ENCODE measurements at places on chromosomes 12 and 14.

- no peak for DNase-seq
Observed at GRCh38 chr14:60637479-60638315, 11.6 kb downstream of the SIX1 start.

GRCh38 chr14:21262410-21262809, 6.8 kb downstream of the HNRNPC start:
- DNase-seq: no peak

DNA sequence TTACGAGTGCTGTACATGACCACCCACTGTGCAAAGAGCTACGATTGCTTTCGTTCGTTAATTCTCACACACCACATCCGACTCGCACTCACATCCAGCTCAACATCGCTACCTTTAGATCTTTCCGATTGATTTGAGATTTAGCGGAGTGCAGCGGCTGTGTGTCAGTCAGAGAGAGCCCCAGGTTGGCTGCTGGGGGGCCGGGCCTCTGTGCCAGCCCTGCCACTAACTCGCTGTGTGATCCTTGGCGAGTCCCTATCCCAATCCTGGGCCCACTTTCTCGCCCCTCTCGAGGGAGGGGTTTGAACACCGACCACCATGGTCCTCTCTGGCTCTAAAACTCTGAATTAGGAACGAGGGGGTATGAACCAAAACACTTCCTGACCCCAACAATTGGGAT, 8.6 kb downstream of the DLK1 start:
- no peak for DNase-seq

DNA sequence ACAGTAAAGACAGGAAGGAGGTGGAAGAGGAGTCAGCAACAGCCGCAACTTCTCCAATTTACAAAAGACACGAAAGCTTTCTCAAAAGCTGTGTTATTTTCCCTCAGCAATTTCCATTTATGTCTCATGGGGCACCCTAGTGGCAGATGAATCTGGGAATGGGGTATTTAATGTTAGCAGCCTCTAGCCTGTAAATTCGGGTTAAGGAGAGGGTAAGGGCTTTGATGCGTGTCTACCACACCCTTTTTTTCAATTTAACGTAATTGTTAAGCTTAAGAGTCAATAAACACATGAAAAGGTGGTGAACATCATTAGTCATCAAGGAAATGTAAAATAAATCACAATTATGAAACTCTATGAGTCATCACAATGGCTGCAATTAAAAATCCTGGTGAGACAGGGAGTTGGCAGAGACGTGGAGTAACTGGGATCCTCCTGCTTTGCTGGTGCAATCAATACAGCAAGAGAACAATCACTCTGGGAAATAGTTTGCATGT, 986.4 kb downstream of the AACS start:
- no peak for DNase-seq

- DNase-seq: no peak
Observed at GRCh38 chr14:92105893-92106142, 564 bp downstream of the ATXN3 start.

DNA sequence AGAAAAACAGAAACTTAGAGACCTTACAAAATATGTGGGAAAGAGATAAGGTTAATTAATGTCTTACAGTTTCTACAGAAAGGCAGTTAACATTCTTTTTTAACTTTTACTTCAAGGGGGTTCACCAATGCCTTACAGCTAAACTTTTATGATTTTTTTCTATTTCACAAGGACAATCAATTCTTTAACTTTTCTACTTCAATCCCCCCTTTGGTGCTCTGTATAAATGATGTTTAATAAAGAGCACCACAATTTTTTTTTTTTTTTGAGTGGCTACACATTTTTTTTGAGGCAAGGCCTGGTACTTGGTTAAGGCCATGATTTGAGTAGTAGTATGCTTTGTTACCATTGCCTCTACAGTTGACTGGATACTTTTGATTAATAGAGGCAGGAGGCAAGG, 279.6 kb downstream of the PRKD1 start:
- no peak for DNase-seq

DNA sequence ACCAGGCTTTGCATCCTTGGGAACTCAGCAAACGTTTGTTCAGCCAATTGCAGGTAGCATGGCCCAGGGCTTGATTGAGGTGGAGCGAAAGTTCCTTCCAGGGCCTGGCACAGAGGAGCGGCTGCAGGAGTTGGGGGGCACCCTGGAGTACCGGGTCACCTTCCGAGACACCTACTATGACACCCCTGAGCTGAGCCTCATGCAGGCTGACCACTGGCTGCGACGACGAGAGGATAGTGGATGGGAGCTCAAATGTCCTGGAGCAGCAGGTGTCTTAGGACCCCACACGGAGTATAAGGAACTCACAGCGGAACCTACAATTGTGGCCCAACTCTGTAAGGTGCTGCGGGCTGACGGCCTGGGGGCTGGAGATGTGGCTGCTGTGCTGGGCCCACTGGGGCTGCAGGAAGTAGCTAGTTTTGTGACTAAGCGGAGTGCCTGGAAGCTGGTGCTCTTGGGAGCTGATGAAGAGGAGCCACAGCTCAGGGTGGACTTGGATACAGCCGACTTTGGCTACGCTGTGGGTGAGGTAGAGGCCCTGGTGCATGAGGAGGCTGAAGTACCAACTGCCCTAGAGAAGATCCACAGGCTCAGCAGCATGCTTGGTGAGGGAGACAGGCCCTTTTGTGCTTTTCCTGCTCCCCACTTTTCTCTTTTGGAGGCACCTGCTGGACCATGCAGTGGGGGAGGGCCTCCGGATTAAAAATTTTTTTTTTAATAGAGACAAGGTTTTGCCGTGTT, 799 bp downstream of the THTPA start:
- no peak for DNase-seq

Measured in AML-193 (cell line).